Hematopoietic multipotent progenitor cell treated with erythropoietin and hydrocortisone succinate and interleukin-3 and kit ligand, for 6 days (in vitro differentiated cells): ENCODE measurements at places on chromosomes 2 and 18.

- DNase-seq = no peak
These were observed 67.8 kb upstream of the SLC9A2 start for GRCh38 chr2:102551329-102552096.

GRCh38 chr2:220893411-220893810 lies 678.7 kb downstream of the EPHA4 start:
- DNase-seq = no peak

GRCh38 chr18:12659904-12660605 lies 2.1 kb upstream of the SPIRE1 start:
- DNase-seq = peak; percentile 84

DNA sequence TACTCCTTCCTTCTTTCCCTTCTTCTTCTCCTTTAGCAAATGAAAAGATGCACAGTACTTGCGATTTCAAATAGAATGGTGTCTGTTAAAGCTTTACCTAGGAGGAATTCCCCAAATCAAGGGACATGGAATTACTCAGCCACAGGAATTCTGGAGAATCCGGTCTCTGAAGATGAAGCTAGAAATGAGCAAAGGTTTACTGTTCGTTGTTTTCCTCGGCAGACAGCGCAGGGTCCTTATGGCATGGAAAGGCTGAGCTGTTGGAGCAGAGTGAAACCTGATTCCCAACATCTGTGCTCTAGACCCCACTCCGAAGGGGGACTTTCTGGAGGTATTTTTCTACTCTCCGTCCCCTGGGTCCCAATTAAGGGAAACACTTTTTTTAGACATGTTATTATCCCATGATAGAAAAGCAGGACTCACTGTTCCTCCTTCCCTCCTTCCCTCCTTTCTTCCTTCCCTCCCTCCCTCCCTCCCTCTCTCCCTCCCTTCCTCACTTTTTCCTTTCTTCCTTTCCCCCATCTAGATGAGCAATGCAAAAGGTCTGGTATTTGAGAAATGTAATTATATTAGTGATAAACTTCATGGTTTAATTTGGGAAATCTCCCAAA lies 47.1 kb downstream of the CDCA7 start:
- no peak for DNase-seq

DNA sequence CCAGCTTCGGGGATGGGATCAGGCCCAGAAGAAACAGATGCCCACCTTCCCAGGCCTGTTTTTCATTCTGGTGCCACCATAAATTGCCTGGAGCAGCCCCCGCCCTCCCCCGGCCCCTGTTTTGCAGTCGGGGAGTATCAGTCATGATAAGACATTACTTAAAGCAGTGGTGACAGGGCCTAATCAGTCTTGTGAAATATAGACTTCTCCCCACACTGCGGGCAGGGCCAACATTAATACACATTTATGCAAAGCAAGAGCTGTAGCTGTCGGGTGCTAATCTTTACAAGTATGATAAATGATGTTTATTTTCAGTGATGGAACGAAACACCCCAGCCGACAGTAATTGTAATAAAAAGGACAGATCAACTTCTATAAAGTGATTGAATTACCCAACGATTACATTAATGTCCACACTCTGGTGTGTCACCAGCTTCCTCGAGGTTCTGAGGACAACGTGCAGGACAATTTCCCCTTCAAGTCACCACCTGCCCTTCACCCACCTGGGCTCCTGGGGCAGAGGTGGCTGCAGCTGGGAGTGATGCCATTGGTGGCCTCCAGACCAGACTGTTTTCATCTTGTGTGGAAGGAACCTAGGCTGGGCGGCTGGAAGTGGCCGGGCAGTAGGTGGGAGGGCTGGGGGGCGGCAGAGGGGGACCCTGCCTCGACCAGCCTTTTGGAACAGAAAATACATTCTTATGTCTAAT lies 226.0 kb downstream of the TFCP2L1 start:
- DNase-seq = no peak
